Activated naive CD8-positive, alpha-beta T cell treated with anti-CD3 and anti-CD28 coated beads, Interleukin-2, amount 50 U/mL, for 16 hours (primary cell): ENCODE measurements at places on chromosomes 5 and 9.

- no peak for DNase-seq
These were observed 45.5 kb upstream of the LARP1 start for GRCh38 chr5:154709368-154710305.

GRCh38 chr5:612498-613424 is 621 bp downstream of the CEP72 start:
- no peak for DNase-seq

GRCh38 chr9:123335193-123335985 is 20.6 kb upstream of the CRB2 start:
- no peak for DNase-seq

GRCh38 chr5:140327589-140327988 is 18.8 kb downstream of the HBEGF start:
- no peak for DNase-seq

DNA sequence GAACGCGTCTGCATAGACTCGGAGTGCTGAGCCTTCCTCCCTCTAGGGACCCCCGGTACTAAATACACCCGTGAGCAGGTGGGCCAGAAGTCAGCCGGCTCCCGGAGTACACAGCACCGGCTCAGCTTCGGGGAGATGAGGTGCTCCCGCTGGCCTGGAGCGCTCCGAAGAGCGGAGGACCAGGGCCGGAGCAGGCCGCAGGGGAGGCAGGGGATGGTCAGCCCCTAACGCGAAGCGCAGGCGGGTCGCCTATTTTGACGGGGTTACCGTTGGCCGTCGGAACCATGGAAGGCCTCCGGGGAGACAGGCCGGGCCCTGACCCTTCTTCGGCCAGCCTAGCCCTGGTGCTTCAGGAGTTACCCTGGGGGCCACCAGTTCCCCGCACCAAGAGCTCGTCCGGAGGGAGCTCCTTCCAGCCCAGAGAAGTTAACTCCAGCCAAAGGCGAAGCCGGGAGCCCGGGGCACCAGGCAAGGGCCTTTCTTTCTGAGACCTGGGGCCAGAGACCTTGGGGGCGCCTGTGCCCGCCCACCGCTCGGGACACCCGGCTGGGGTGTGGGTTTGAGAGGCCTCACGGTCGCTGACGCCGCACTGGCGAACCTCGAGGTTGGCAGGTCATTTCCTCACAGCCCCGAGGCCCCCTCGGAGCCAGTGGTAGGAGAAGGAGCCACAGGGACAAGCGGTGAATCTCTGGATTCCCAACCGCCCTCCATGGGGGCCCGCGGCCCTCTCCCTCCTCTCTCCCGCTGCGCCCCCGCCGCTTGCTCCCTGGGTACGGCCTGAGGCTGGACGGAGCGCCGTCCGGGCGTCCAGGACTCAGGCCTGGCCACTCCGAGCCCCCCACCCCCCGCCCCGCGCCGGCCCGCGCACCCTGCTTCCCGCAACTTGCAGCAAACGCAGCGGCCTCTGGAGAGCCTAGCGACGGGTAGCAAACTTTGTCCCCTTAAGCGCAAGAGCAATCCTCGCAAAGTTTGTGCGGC is 3.4 kb upstream of the IRX4 start:
- no peak for DNase-seq

DNA sequence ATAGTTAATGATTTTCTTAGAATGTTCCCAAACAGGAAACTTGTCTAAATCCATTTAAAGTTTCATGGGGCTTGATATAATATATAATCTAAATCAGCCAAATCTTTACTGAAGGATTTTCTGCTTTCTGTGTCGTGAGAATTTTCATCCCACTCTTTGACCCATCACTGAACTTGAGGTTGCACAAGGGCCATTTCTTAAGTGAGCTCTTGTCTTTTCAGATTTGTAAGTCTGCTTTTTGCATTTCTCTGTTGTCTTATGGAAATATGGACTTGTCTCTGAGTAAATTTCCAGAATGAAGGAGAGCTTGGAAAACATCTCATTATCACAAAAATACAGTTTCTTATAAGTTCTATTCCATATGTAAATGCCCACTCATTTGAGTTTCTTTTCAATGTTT is 149.2 kb upstream of the ARRDC3 start:
- DNase-seq = no peak

DNA sequence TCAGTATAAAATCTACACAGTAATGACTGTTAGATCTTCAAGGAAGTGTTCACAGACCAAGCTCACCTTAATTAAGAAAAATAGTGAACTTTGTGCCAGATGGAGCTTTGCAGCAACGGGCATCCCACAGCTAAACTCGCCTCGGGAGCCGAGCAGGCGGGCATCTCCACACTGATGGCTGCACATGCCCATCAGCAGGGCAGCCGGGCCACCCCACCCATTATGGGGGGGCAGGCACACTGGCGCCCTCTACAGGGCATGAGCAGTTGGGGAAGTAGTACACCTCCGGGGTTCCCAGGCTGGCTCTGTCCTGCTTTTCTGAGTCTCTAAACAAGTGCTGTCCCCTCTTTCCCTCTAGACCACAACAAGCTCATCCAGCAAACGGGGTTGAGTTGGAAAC is 21.6 kb downstream of the ANKS6 start:
- DNase-seq = no peak

DNA sequence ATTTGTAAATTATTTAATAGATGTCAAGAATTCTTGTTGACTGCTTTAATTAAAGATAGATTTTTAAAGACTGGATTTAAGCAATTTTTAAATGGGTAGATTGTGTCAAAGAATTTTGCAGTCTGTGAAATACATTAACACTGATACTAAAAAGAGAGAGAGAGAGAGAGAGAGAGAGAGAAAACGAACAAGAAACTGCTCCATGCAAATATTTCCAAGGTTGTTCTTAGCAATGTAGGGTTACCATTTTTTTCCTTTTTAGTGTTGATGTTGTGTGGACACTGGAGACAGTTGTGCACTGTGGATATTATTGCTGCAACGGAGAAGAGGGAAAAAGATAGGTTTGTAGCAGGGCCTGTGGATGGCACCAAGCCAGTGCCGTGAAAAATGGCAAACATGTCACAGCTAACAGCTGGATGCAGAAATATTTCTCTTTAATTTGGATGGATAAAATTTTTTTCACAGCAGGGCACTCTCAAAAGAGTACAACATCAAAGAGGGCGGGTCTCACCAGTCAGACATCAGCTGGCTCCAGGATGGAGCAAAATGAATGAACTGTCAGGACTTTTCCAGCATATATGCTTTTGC is 58.2 kb downstream of the PRDM6 start:
- DNase-seq = no peak
